Left renal cortex interstitium (tissue), 4 donors: ENCODE measurements at places on chromosomes 11 and 22.

- no peak for DNase-seq
Measured at GRCh38 chr11:71169313-71169712, 83.1 kb downstream of the SHANK2 start.

DNA sequence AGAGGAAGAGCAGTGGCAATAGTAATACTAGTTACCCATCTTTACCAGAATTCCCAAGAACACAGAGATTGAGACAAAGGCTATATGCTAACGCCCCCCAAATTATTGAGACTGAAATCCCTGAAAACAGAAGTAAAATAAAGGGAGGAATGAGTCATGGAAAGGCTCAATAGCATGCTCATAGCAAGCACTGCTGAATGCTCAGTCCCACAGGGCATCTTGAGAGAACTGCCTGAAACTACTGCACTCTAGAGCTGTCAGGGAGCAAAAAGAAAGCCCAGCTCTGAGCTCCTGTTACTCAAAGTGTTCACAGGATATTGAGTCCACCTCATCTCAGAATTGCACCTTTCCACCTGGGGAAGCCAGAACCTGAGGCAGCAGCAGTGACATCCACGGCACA, 44.1 kb upstream of the FIBIN start:
- no peak for DNase-seq

- no peak for DNase-seq
Measured at GRCh38 chr11:31807799-31808667, 3.1 kb downstream of the PAX6 start.

DNA sequence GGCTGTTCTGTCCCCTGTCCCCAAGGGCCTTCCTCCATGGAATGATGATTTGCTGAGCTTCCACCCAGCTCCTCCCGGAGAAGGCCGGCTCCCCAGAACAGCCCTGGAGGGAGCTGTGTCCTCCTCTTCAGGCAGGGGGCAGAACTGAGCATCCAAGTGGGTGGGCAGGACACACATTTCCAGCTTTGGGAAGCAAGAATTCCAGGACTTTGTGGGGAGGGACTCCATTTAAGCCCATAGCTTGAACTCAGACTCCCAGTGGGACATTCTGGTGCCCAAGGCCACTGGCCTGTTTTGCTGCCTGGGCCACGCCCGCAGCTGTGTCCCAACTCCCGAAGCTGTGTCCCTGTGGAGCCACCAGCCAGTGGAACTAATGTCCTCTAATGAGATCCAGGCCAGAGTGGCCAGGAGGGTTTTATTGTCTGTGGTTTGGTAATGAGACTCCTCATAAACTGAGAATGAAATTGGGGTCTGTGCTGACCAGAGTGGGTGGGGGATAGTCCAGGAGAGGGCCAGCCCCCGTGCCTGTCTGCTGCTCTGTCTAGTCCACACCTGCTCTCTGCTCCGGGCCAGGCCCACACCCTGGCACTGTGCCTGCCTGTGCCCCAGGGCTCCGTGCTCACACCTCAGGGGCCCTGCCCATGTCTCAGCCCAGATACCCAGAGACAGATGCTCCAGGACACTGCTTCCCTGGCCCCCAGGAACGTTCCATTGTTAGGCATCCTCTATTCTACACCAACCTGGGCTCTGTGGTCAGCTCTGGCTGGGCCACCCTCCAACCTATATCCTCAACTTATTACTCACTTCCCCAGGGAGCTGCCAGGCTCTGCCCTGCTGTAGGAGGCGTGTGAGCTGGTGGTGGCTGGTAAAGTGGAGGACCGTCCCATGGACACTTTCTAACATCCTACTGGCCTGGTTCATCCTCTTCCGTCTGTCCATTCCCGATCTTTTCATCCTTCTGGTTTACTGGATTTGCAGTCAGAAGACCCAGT, 7.6 kb downstream of the NECTIN1 start:
- no peak for DNase-seq

GRCh38 chr11:10032935-10033334, 261.1 kb downstream of the SBF2 start:
- DNase-seq = no peak

DNA sequence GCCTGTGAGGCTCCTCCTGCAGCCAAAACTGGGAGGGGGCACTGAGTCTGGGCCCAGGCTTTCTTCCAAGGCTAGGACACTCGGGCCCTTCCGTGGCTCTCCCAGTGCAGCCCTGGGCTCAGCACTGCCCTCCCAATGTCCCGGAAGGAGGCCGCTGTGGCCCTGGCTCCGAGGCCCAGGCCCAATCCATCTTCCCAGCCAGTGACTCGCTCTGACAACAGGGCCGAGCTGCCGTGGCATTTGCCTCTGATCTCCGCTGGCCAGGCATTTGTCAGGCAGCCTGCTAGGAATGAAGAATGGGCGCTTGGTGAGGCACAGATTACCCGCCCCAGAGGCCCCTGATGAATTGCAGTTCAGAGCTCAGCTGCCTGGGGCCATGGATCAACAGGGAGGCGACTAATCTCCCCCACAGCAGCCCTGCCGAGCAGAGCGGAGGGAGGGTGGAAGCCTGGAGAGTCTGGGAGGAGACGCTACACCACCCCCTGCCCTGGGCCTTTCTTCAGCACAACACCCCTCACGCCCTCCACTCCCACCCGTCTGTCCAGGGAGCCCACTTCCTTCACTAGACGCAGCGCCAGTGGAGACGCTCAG, 8.3 kb downstream of the FXYD2 start:
- DNase-seq = no peak

- no peak for DNase-seq
Measured at GRCh38 chr11:107623183-107623582, 32.2 kb downstream of the ELMOD1 start.

GRCh38 chr11:10108915-10109680, 184.9 kb downstream of the SBF2 start:
- peak; percentile 36 for DNase-seq

DNA sequence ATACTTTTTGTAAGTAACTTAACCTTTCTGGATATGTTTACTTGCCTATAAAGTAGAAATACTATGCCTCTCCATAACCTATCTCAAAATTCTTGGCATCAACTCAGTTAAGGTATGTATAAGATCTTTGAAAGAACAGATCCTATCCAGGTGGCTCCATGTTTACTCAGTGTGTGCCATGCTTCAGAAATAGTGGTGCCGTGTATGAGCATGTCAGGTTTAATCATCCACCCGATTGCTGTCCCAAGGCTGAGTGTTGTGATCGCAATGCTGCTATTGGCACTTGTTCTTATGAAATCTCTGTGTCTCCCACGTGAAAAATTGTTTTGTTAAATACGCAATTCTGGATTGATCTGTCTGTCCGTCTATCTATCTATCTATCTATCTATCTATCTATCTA, 85.9 kb upstream of the SNX19 start:
- no peak for DNase-seq

DNA sequence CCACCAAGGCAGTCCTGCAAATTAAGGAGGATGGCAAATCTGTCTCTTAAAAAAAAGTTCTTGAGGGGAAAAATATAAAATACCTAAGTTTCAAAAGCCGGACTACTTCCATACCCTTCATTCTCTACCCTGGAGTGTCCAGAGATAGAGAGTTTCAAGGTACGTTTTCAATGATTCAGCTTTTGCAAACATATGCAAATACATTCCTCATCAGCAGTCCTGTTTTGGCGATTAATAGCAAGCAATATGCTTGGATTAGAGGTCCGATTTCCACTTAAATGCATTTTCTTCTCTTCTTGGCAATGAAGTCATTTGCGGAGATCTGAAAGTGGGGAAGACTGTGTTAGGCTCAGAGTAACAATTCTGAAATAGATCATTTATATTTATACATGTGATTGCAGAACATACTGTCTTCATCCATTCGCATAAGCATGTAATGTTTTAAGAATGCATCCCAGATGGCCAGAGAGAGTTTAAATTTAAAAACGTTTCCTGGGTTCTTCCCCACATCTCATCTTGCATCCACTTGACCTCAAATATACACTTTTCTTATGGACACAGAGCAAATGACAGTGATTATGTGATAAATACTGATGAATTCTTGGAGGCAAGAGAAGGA, 13.8 kb upstream of the TFIP11 start:
- DNase-seq = no peak

GRCh38 chr11:67370351-67371076, 2.9 kb downstream of the CLCF1 start:
- no peak for DNase-seq

GRCh38 chr11:1295086-1295485, 14.3 kb downstream of the TOLLIP start:
- DNase-seq = no peak

- DNase-seq = no peak
Measured at GRCh38 chr22:27466778-27467438, 334.6 kb downstream of the MN1 start.

GRCh38 chr22:41772198-41772597, 28.3 kb upstream of the CCDC134 start:
- DNase-seq = no peak

GRCh38 chr11:93746101-93746500, 4.6 kb downstream of the C11orf54 start:
- no peak for DNase-seq

DNA sequence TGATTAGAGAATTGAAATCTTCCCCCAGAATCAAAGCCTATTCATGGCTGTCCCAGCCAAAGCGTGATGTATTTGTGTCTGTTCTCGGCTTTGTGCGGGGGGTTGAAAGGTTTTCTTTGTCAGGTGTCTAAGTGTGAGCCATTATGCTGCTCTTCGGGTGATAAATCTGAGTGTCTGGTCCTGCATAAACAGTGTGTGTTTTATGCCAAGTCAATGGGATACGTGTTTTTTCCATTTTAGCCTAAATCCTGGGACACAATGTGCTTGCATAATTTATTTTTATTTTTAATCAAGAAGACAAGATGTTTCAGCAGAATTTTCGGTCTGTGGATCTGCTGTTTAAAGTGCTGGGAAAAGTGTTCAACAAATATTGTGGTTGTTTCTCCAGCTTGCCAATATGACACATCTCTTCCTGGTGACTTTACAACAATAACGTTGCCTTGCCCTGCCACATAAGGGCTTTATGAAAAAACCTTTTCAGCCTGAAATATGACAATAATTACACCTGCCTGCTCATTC, 267.8 kb downstream of the TBC1D22A start:
- no peak for DNase-seq

- no peak for DNase-seq
Measured at GRCh38 chr22:50253046-50253915, 2.2 kb upstream of the HDAC10 start.

DNA sequence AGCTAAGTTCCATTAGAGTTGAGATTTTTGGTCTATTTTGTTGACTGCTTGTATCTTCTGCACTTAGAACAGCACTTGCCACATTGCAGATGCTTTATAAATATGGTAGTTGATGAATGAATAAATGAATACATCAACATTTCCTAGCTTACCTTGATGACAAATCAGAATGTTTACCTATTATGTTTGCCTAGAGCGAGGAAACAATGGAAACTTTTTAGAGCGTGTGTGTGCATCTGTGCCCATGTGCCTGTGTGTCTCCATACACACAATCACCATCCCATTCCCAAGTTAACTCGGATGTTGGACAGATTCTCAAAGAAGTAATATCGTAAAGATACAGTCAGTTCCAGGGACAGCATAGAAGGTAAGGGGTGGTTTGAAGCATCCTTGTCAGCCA, 139.1 kb downstream of the DBX1 start:
- DNase-seq = no peak

GRCh38 chr11:87005569-87005921, 32.2 kb upstream of the TMEM135 start:
- DNase-seq = no peak

DNA sequence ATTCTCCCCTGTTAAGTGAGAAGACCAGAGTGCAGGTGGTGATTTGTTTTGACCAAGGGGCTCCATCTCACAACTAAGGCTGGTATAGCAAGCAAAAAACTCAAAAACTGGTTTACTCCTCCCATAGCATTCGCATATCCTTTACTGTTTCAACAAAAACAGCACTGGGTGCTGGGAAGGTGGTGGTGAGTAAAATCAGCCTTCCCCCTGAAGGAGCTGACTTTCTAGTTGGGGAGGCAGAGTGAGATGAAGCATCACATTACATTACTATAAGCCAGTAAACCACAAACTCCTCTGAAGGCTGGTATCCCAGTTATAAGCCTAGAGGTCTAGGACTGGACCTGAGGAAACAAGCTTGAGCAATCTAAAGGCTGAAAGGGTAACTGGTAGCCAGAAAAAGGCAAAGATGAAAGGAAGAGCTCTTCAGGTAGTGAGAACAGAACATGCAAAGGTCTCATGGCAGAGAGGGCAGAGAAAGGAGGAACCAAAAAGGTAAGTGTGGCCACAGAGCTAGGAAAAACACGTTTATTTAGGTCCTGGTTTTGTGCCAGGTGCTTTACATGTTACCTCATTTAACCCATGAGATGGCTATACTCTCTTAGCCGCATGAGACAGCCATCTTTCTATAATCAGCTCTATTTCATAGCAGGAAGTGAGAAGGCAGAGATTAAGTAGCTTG, 22.3 kb downstream of the TMEM123 start:
- DNase-seq = no peak

DNA sequence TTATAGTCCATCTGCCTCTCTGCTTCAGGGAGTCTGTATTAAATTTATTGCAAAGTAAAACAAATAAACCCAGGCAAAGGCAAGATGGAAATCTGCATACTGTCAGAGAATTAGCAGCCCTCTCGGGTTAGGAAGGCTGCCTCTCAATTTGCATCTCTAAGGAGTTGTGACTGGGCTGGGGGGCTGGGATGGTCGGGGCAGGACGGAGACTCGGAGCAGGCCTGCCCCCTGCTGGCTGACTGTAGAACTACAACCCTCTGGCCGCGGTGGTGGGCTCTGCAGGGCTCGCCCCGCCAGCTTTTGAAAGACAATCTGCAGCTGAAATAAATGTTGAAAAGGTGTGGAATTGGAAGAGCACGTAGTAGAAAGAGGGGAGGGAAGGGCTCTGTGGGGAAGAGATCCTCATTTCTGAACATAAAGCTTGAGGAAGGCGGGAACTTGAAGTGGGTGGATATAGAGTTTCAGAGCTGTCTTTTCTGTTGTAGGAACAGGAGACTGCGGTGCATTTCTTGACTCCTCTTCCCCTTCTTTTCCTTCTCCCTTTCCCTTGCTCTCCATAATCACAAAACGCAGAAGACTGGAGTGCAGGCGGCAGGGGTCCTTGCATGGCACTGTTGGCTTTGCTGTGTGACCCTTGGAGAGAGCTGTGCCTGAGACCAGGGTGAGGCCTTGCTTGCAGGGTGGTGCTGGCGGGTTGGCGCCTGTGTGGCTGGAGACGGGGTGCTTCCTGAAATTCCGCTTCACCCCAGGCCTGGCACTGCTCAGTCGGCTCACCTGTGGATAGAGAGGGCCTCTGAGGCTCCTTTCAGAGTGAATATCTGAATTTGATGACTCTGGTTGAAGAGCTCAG, 22.6 kb upstream of the PKNOX2 start:
- DNase-seq = no peak

- DNase-seq = no peak
Measured at GRCh38 chr11:70532066-70532440, 133.7 kb downstream of the CTTN start.

DNA sequence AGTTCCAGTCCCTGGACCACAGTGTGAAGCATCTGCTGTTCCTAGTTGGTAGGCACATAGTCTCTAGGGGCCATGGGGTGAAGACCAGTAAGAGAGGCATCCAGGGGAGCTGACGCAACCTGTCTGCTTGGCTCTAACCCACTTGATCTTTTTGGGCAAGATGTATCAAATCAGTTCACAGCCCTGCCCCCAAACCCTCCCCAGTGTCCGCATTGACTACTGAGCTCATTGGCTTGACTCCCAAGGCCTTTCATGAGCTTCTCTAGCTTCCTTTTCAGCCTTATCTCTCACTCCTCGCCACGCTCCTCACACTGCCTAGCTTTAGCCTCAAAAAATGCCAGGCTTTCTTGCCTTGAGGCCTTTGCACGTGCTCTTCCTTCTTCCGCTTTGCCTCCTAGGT, 29.7 kb upstream of the ABCC8 start:
- no peak for DNase-seq

- no peak for DNase-seq
Measured at GRCh38 chr22:45053094-45053493, 43.3 kb upstream of the PHF21B start.
